ENCODE measurements at places on chromosomes 4 and X.
A peak's percentile ranks its signal among the peaks of the same experiment; 100 is the strongest.

- peak; percentile 72 for DNase-seq
These were observed 139.9 kb upstream of the USP9X start for GRCh38 chrX:40945361-40945713.

DNA sequence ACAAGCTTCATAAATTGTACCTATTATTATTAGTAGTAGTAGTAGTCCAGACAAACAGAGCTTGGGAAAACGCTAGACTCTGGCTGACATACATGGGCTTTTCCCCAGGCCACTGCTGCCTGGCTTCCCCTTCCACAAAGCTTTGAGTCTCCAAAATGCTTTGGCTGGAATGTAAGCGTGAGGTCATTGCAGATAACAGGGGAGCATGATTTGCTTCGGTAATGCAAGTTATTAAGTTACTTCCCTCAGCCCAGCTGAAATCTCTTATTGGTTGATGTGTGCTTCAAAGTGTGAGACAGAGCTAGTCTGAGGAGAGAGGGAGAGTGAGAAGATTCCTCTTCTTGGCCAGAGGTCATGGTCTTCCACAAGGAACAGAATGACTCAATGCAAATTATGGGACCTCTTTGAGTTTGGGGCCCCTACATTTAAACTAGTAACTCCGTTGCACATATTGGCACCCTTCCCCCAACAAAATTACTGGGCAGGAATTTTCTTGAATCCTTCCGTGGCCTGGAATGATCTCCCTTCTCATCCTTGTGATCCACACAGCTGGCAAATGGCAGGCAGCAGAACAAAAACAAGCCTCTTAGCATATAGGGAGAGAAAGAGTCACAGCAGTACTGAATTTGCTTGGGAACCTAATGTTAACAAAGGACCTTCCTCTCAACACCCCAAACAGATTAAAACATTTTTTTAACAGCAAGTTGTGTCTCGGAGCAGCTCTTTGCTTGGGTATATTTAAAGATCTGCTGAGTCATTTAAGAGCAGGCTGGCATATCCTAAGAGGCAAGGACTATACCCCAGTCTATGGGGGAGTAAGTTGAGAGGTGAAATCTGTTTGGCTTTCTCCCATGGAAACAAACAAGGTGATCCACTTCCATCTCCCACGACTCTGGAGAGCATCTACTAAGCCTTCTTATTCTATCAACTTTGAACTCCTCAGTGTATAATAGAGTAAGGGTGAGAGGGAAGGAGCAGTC is 19.9 kb downstream of the AR start:
- DNase-seq = peak; percentile 40

DNA sequence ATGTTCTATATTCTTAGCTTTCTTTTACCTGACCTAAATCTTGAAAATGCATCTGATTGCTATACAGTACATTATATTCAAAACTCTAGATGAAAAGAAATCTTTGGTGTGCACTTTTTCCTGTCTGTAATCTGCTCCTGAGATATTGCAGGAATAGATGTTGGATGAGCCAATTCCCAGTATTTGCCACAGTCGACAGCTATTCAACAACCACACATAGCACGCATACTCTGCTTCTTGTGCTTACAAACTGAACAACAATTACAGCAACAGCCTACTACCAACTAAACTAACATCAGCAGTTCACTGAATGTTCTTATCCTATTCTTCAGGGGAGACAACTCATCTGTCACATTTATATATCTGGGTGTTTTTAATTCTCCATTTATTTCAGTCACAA is 573.9 kb upstream of the GRID2 start:
- DNase-seq = no peak

GRCh38 chrX:123277347-123277746 is 93.3 kb downstream of the GRIA3 start:
- no peak for DNase-seq

Measured in fibroblast of skin of back (primary cell).